ENCODE measurements at places on chromosomes 4 and X. TPM values are rescaled to one million over a fixed set of nuclear protein-coding genes. Genes with fewer than 3 reads are reported as not detected.

MMRN1 gene
- total RNA-seq, result not detected

EDA2R gene
- total RNA-seq, result 0.05 TPM

SMIM31 gene
- not detected for total RNA-seq

DNA sequence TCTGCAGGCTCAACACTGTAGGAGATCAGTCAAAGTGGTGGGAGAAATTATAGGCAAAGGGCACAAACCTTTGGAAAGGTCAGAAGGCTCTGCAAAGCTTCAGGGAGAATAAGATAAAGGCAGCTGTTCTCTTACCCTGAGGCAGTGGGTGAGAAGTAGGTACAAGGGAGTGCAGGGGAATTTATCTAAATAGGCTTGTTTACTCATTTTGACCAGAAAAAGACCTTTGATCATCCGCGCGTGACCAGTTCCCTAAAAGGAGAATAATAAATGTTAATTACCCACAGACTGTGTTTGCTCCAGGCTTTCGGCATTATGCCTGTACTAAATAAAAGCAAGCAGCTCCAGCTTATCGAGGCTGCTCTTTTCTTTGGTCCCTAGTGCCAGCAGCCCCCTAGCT, 9.3 kb downstream of the FGFBP2 start:
- H3K27me3 ChIP-seq, result no peaks in the 10 kb centered on the region
- no peaks in the 10 kb centered on the region for H3K4me1 ChIP-seq
- no peak overlapping the region for H3K4me3 ChIP-seq
- no peak overlapping the region for H3K27ac ChIP-seq
- H3K36me3 ChIP-seq, result no peaks in the 10 kb centered on the region
